ENCODE measurements at places on chromosomes 7 and 10.

- DNase-seq, result no peak
Observed at GRCh38 chr7:157657741-157658740, 321.2 kb downstream of the DNAJB6 start.

GRCh38 chr7:156731651-156732050, 91.1 kb downstream of the RNF32 start:
- no peak for DNase-seq

DNA sequence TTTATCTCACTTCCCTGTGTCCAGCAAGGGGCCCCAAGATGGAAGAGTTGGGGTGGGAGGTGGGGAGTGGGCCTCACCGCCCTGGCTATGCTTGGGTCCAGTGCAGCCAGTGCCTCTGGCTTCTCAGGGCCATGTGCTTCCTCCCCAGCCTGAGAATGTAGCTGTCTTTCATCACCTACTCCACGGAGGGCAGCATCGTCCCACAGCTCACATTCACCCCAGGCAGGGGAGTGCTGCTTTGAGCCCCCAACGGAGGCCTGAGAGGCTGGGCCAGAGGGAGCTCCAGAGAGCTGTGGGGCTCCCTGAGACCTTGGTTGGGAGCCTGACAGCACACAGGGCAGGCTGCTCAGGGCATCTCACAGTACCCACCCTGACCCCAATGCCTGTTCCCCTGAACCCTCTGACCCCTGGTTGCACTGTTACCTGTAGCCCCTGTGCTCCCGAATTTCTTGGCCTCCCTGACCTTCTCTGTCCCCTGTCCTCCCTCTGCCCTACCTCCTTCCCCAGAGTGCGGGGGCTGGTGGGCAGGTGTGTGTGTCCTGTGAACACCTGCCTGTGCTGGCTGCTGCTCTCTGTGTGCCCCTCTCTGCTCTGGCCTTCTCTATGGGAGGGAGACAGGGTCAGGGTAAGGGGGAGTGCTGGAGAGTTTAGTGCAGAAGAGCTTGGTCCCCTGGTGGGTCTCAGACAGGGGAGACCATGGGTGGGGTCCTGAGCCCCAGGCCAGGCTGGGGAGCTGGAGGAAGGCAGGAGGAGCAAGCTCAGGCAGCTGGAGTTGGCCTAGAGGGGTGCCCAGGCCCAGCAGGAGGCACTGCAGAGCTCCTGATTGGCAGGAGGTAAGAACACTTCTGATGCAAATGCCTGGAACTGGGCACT, 19.6 kb upstream of the ZNF488 start:
- peak; percentile 36 for DNase-seq

DNA sequence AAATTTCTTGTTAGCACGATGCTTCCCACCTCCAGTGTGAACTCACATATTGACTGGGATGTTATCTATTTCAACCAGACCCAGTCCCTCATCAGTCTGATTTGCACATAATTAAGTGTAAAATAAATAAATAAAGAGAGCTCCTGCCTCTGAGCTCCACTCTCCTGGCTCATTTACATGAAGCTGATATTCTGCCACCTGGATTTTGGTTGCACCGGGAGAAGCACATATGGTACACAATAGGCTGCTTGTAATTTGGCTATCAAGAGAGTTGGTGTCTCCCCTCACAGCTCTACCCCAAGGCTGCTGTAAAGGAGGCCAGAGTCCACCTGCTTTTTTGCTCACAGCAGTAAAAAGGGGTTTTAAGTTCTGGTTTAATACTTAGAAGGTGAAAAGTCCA, 610.5 kb downstream of the KCNMA1 start:
- no peak for DNase-seq

GRCh38 chr7:155807065-155807671, 5.1 kb downstream of the SHH start:
- no peak for DNase-seq

DNA sequence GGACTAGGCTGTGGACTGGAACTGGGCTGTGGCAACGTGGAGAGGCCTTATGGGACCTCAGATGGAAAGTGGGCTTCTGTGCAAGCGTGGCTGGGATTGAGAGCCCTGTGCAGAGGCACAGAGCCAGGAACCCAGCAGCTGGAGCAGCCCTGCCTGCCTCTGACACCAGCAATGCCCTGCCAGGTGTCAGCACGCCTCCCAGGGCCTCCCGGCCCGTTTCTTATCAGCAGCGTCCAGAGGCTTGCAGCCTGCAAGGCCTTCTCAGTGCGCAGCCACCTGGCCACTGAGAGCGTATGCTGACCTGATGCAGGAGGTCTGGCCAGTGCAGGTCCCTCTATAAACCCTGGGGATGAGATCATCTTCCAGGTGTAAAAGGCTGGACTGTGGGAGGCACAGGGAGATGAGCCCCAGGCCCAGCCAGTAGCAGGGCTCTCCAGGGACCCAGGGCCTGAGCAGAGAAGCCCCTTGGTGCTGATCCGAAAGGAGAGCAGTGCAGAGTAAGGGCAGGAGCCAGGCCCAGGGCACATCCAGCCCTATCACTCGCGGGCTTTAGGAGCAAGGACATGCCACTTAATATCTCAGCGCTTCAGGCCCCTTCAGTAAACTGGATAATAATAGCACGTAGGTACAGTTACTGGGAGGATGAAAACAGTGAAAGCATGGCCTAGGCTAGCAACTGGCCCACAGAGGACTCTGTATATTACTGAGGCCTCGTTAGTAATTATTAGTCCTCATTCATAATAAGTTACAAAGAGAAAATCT, 38.8 kb upstream of the ANTXRL start:
- no peak for DNase-seq

GRCh38 chr10:110103921-110104461, 96.2 kb downstream of the ADD3 start:
- no peak for DNase-seq

GRCh38 chr10:79285315-79286197, 61.7 kb upstream of the PPIF start:
- no peak for DNase-seq

GRCh38 chr7:124918662-124919061, 11.0 kb downstream of the POT1 start:
- no peak for DNase-seq

DNA sequence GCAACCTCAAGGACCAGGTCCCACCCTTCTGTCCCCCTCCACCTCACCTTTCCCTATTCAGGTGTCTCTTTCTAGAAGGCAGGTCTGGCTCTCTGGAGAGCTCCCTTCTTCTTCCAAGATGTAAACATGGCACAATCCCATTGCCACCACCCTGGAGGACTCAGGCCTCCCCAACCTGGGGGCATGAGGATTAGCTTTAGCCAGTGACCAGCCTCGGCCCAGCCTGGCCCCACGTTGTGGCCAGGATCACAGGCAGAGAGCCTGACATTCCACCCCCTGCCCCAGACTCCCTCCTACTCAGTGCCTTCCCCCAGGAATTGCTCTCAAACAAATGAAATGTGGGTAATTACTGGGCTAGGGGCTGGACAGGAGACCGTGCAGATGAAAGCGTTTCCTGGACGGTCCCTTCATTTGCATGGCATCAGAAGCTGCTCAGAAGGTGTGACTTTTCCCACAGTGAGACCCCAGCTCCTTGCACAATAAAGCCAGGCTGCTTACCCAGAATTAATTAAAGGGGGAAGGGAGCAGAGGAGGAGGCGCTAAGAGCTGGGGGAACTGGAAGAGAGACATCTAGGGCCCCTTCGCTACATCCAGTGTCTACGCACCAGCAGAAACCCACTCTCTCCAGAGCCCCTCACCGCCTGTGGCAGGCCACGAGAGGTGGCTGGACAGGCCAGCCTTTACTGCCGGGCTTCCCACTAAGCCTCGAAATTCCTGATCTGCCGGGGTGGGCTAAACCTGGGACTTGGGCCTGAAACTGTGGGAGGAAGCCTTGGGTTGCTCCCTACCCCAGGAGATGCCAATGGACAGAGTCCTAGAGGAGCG, 7.7 kb downstream of the FGF8 start:
- no peak for DNase-seq

DNA sequence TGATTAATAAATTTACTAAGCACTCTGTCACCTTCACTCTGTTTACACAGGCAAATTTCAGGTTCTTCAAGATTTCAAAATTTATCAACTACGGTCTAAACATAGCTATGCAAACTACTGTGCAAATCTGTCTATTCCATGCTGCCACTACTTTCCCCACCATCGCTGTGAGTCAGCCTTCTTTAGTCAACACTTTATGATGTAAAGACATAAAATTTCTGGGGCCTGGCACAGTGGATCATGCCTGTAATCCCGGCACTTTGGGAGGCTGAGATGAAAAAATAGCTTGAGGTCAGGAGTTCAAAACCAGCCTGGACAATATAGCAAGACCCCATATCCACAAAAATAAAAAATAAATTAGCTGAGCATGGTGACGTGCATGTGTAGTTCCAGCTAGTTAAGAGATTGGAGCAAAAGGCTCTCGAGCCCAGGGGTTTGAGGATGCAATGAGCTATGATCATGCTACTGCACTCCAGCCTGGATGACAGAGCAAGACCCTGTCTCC, 42.6 kb downstream of the CNOT4 start:
- DNase-seq, result no peak

DNA sequence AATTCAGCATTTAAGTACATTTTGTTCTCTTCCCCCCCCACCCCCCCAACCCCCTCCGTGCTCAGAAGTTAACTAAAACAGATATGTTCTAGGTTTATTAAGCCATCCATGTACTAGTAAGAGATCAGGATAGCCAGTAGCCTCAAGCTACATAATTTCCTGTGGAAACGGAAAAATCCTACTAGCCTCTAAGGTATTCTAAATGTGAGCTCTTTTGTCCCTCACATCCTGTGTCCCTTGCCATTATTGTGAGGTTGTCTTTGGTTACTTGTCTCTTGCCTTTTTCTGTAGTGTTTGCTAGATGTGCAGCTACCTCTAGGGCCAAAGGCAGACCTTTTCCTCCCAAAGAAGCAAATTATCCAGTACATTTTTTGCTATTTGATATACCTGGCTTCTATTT, 92.1 kb downstream of the BTRC start:
- DNase-seq, result no peak

DNA sequence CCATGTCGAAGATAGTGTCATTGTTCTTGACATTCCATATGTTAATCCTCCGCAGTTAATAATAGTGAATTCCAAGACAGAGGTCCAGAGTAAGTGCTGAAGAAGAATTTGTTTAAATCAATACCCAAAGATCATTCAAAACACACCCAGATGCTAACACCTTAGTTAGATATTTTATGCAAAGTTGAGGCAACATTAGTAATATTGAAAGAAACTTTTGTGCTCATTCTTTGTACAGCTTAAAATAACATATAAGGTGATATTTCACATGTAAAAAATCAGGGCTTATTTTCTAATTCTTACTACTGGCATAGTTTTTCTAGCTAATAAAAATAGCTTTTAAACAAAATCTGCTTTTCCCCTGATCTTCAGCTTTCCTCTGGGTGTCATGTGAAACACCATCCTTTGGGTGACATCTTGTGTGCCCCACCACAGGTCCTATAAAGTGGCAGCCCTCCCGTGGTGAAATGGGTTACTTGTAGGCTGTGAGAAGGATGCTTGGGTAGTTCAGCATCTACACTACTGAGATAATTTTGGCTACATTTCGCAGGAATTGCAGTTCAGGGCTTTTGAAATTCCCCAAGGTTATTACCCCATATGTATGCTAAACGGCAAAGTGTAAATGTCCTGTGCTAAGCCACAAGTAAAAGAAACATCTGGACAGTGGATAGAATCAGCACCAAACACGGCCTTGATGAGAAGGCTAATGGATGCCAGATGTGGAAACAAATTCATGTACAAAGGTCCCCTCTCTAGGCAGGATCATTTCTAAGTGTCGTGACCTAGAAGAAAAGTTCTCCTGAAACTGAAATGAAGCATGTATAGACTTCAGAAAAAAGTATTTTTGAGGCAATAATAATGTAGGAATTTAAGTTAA, 105.4 kb downstream of the GRM3 start:
- no peak for DNase-seq

- no peak for DNase-seq
Observed at GRCh38 chr7:101778026-101778580, 39.3 kb upstream of the CUX1 start.

All from umbilical cord (tissue), 2 donors.